ENCODE measurements at places on chromosomes 12 and 14.

DNA sequence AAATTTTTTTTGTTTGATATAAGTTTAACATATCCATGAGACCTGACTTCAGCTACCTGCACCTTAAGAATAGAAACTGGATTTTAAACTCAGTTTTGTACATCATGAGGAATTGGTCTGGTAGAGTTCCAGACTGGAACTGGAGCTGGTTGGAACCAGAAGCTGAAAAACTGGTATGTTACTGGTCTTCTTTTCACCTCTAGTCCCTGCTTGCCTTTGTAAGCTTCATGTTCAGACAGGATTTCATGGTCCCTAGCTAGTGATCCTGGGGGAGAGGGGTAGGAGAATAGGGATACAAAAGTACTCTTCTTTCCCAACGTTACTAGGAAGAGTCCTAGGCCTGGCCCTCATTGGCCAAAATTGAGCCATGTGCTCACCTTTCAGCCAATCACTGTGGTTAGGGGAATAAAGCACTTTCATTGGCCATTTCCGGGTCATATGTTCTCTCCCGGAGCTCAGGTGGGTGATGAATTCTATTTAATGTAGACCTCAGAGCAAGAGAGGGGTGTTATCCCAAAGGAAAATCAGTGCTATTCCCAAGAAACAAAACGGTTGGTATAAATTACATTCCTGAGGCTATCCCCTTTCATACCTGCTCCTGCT, 36.9 kb upstream of the APPL2 start:
- no peak for DNase-seq

- no peak for DNase-seq
Observed at GRCh38 chr12:89424389-89424788, 72.1 kb upstream of the DUSP6 start.

DNA sequence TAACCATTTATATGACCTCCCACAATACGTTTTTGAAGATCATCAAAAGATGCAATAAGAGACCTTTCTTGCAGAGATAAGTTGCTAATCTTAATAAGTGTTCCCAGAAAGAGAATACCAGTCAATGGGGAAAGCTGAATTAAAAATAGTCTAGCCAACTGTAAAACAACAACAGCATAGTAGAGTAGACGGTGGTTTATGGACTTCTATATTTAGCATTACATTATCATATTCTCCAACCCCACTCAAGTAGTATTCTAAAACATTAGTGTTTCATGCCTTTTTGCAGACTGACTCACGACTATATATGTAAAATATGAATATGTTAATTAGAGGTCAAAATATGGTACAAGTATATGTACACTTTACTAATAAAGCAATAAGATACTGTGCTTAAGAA, 218.9 kb downstream of the MED13L start:
- no peak for DNase-seq

DNA sequence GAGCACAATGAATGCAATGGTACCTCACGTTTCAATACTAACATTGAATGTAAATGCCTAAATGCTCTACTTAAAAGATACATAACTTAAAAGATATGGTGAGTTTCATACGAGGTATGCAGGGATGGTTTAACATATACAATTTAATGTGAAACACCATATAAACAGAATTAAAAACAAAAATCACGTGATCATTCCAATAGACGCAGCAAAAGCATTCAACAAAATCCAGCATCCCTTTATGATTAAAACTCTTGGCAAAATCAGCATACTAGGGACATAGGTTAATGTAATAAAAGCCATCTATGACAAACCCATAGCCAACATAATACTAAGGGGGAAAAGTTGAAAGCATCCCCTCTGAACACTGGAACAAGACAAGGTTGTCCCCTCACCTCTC, 845.7 kb downstream of the SLC16A7 start:
- DNase-seq = no peak

- no peak for DNase-seq
Observed at GRCh38 chr12:125685915-125686314, 620.7 kb downstream of the AACS start.

DNA sequence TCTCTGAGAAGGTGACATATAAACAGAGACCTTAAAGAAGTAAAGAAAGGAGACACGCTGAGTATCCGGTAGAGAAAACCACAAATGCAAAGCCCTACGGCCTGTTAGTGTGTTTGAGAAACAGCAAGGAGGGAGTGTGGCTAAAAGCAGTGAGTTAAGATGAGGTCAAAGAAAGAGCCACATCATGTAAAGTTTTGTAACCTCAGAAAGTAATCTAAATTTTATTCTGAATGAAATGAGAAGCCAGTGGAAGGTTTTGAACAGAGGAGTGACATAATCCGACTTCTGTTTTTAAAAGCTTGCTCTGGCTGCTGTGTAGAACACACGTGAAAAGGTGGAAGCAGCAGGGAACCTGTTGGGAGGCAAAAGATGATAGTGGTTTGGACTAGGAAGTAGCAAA, 32.6 kb downstream of the PPP2R5E start:
- DNase-seq = no peak

DNA sequence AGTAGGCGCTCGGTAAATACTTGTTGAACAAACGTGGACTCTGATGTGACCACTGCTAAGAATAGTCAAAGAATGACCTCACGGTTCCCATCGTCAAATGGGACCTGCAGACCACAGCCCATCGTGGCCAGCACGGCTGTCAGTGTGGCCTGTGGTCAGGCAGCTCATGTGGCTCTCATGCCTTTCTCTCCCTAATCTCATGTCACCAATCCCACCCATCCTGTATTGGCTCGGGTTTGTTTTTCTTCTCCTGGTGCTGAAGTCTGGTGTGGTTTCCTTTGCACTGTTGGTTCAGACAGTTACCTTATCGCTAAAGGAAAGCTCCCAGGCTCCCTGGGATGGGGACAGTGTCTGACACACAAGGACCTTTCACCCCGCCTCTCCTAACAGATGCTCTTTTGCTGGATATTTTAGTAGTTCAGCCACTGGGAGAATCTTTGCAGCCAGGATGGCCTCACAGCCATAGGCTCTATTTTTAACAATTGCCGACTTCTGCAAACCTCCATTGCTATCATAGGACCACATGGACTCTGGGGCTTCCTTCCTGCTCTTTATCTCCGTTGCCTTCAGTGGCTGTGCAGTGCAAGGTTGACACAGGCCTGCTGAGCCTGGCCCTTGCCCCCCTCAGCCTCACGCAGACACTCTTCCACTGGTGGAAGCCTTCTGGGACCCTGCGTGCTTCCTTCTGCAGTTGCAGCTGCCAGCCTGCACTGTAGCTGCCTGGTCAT, 293.1 kb upstream of the FKBP4 start:
- DNase-seq = no peak

DNA sequence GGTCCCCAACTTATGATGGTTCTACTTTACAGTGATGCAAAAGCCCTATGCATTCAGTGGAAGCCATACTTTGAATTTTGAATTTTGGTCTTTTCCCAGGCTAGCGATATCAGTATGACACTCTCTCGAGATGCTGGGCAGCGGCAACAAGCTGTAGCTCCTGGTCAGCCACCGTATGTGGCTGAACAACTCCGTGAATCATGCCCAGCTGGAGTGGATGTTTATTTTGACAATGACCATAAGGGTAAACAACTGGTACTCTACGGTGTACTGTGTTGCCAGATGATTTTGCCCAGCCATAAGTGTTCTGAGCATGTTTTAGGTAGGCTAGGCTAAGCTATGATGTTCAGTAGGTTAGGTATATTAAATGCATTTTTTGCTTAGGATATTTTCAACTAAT, 8.2 kb upstream of the ZNF410 start:
- no peak for DNase-seq

DNA sequence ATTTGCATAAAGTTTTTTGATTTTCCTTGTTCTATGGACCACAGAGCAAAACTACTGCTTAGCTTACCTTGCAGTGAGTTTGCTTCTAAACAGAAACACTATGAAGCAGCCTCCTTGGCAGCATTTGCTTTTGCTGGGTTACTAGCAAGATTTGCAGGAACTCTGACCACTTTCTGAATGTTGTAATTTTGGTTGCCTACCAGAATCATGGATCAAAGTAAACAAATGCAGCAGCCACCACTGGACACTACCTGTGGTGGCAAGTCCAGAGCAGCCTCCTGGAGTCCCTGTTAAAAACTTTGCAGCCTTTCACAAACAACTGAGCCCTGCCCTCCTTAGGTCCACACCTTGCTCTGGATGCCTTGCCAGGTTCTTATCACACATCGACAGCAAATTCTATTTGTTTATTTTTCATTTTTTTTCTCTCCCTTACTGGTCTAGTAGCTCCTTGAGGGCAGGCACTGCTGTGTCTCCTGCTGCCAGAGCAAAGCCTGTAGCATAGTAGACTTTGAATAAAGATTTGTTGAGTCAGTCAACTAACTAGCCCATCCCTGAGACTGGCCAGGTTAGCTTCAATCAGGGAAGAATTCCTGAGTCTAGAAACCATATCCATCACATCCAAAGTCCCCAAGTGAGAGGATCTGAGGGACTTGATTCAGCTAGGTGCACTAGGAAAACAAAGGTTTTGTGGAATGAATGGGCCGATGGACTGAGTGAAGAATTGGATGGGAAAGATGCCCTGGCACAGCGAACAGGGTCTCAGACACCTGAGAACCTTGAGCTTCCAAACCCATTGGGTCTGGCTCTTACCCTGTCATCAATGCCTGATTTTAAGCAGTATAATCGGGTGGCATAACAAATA, 5.7 kb downstream of the TTC6 start:
- DNase-seq = no peak

- no peak for DNase-seq
Observed at GRCh38 chr12:42633594-42633993, 44.0 kb upstream of the PRICKLE1 start.

GRCh38 chr12:57592551-57593165, 1.7 kb downstream of the PIP4K2C start:
- no peak for DNase-seq

- DNase-seq = no peak
Observed at GRCh38 chr14:100734031-100734990, 7.6 kb downstream of the DLK1 start.

DNA sequence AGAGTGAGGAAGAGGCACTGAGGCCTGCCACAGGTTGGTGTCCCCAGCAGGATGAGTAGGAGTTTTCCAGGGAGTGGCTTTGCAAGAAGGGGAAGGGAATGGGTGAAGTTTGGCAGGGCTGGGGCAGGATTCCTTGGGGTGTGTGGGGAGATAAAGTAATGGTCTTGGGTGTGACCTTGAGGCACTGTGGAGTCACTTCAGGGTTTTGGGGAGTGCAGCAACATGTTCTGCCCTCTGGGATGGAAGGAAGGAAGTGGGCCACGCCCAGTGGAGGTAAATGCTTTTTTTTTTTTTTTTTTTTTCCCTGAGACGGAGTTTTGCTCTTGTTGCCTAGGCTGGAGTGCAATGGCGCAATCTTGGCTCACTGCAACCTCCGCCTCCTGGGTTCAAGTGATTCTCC, 108.9 kb downstream of the ADCK1 start:
- DNase-seq = no peak

DNA sequence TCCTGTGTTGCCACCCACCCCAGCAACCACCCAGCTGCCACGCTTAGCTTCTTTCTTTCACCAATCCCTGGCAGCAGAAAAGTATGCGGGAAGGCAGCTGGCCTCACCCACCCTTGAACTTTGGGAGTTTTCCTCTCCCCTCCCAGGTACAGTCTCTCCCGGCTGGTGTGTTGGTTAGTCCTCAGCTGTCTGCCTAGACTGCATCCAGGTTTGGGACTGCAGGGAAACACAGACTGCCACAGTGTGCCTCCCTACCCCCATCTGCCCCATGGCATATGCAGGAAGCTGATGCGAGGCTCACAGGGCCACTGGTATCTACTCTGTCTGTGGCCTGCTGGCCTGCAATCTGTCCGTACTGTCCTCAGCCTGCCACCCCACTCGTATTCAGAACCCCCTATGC, 2.1 kb downstream of the CD9 start:
- DNase-seq = no peak

DNA sequence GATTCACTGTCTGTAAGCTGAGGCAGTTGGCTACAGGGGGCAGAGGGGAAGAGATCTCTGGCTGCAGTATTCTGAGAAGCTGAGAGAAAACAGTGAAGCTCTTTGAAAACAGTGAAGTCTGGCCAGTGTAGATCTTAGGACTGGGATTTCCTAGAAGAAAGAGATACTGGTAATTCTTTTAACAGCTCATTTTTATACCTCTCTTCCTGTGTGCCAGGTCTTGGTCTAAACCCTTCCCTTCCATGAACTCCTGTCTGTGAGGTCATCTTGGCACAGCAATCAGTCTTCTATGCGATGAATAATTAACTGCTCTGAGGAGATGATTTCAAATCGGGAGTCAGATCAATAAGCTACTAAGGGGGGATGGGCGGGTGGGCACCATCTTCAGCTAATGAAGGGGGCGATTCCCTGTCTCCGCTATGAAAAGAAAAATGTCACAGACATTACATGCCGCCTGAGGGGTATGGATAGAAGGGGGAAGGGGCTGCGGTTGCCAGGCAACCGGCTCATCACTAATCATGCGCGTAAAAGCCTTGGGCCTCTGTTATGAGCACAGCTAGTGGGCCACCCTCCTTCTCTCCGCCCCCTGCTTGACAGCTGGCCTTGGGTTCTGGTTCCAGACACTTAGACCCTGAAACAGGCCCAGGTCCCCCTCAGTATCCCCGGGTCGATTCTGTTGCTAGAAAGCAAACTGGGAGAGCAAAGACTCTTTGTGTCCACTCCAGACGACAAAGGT, 75.3 kb upstream of the CEP83 start:
- no peak for DNase-seq

- DNase-seq = no peak
Observed at GRCh38 chr14:30295980-30296379, 263.0 kb upstream of the G2E3 start.

DNA sequence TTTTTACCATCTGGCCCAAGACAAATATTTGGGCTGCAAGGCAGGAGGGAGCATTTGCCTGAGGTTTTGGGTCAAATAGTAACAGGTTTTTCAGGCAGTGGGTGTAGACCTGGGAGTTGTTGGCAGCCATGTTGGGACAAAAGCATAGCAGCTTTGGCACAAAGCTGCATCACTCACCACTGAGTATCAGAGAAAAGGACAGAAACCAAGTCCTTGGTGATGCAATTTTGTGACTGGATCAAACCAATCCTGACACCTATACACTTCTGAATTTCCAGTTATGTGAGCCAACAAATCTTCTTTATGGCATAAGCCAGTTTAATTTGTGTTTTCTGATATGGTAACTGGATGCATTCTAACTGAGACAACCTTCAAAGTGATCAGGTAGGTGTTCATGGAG, 144.8 kb upstream of the KRR1 start:
- no peak for DNase-seq

- DNase-seq = no peak
Observed at GRCh38 chr12:16175840-16176239, 101.6 kb downstream of the SLC15A5 start.

All from GM04504 (cell line).